NCI-H774 (cell line): ENCODE measurements at places on chromosomes 2 and 18.

DNA sequence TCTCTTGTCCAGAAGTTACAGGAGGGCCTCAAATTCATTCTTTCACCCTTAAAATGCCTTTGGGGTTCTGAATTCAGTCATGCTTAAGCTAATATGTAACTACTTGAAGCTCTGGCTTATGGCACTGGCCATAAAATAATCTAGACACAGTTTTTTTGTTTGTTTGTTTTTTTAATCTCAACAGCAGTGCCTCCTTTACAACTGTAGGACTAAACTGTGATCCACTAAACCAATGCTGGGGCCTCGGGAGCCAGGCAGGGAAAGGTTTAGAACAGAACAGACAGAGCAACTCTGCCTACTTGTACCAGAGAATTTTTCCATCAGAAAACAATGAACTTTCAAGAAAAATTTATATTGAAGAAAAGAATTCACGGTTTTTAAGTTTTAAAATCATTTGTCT, 1.7 kb downstream of the STAM2 start:
- no peak for DNase-seq

GRCh38 chr2:187527262-187527661, 27.0 kb downstream of the TFPI start:
- no peak for DNase-seq

DNA sequence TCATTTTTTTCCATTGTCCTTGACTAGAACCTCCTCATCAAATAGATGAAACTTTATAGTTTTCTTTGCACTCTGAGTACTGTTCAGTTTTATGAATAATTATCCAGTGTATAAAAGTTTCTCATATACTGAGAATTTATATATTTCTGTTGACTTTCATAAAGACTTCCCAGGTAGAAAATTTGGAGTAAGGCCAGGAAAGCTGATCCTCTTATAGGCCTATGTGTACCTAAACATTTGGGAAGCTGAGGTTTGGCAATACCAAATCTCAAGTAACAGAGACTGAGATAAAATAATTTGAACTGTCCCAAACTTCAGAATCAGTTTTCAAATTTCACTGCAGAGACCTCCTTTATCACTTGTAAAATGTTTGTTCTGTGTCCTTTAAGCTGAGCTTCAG, 43.4 kb downstream of the CCDC102B start:
- DNase-seq: no peak

- DNase-seq: no peak
These were observed 102.3 kb downstream of the TGIF1 start for GRCh38 chr18:3552305-3552704.

DNA sequence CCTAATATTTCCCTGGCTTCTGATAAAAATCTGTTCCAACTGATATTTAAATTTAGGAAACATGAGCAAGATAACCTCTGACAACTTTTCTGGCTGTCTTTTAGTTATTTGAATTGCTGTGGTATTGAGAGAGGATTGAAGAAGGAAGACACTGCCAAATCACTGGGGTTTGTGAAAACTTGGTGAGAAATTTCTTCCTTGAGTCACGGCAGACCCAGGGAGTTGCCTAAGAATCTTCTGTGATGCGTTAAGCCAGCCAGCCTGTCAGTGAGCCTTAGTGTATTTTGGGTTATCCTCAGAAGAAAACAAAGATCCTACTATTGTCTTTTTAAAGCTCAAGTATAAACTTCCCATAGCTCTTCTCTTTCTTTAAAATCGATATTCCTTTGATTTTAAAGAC, 17.5 kb upstream of the DOK6 start:
- DNase-seq: no peak

DNA sequence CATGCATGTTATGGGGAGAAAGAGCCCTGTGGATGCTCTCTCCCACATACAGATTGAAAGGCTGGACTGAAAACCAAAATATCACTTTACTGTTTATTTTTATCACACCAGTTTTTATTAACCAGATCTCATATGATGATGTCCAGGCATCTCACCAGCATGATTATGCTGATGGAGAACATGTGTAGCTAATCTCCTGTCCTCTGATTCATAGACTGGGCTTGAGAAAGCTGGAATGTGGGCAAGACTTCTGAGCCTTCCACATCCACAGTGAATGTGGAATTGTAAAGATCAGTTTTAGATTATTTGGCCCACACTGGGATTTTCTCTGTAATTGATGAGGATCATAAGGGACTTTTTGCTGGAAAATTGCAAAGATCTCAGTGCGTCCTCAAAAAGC, 137.9 kb downstream of the ICOS start:
- DNase-seq: no peak

- DNase-seq: no peak
These were observed 121.8 kb downstream of the ALK start for GRCh38 chr2:29799628-29800027.

DNA sequence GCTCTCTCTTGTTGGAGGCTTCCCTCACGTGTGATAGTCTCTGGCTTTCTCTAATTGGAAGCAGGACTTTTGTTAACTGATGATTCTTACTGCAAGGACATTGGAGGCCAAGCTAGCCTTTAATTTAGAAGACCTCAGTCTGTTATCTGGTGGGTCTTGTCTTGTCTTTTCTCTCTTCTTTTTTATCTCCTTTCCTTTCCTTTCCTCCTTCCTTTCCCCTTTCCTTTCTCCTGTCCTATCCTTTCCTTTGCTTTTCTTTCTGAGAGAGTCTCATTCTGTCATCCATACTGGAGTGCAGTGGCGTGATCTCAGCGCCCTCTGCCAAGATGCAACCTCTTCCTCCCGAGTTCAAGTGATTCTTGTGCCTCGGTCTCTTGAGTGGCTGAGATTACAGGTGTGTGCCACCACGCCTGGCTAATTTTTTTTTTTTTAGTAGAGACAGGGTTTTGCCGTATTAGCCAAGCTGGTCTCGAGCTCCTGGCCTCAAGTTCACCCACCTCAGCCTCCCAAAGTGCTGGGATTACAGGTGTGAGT, 18.1 kb downstream of the CCNYL1 start:
- no peak for DNase-seq

GRCh38 chr2:172276961-172277360, 150.4 kb upstream of the ITGA6 start:
- no peak for DNase-seq

DNA sequence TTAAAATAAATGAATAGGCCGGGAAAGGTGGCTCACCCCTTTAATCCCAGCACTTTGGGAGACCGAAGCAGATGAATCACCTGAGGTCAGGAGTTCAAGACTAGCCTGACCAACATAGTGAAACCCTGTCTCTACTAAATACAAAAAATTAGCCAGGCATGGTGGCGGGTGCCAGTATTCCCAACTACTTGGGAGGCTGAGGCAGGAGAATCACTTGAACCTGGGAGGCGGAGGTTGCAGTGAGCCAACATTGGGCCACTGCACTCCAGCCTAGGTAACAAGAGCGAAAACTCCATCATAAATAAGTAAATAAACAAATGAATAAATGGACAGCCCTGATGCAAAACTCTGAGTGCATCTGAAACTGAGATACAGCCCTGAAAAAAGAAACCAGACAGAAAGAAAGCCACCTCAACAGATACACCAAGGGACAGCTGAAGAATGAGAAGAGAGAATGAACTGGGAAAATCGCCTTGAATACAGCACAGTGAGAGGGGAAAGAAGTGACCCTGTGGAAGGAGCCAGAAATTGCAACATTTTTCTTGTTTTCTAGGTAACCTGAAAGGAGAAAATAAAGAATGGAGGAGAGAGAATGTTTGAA, 64.4 kb downstream of the TRABD2A start:
- no peak for DNase-seq

DNA sequence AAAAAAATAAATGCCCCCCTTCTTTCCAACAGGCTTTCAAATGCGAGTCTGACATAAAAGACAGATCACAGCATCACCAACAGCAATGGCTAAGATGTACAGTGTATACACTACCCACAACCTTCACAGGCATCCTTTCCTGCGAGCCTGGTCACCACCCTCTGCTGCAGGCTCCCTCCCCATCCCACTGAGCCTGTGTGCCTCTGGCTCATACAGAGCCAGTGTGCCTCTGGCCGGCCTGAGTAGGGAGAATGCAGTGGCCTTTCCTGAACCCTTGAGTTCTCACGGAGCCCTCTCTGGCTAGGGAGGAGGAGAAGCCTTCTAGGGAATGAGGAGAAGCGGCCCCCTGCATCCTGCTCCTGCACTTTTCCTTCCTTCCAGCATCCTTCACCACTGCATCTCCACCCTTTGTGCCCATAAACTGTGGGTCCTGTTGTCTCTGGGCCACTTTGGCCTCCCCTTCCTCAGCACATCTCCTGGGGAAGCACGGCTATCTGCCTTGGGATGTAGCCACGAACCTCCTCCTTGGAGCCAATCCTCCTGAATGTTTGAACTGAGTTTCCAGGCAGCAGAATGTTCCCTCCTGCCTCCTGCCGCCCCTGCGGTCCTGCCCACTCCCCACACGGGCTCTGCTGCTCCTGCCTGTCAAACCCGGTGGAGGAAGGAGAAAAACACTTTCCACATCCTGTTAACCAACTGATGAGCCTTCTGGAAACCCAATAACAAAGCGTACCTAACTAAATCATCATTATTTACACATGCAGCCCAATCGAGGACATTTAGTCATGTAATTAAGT, 22.5 kb downstream of the GYPC start:
- DNase-seq: no peak

DNA sequence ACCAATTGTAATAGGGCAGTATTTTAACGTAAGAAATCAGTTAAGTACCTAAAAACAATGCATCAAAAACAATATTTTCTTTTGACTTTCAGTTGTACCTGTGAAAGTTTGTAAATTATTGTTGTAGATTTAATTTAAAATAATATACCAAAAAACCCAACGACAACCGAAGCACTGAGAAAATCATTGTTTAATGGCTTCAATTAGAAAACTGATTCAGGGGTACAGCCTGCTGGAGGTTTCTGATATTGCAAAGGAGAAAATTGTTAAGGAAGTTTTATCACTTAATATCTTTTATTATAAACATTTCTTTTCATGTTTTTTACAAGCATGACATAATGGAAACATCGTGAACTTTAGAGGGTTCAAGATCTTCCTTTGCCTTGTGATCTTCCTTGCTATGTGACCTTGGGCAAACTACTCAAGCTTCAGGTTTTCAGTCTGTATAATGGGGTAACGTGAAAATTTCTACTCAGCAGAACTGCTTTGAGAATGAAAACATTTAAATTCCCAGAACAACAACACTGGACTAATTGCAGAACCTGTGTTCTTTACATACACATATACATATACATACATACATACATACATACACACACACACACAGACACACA, 76.3 kb upstream of the GLS start:
- no peak for DNase-seq

DNA sequence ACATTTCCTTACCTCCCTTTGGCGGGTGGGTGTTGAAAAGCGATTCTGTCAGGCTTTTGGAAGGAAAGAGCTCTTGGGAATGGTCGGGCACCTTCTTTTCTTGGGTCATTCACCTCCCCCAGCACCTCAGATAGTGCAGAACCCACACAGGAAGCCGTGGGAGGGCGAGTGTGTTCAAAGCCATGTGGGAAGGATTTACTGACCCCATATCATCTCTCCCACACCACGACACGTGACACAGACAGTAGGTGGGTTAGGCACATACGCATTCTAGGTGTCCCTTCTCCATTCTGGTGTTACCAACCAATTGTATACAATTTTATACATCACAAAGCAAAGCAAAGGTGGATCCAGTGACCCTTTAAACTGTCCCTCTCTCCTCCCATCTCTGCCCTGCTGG, 263.7 kb upstream of the REV1 start:
- no peak for DNase-seq
